ENCODE measurements at places on chromosomes 7 and 10. TPM values are rescaled to one million over a fixed set of nuclear protein-coding genes. Genes with fewer than 3 reads are reported as not detected.

Gene ACHE
- 2.9 TPM for total RNA-seq

Gene ABCA13
- total RNA-seq = 0.35 TPM

Gene PNLIP
- total RNA-seq = not detected

GRCh38 chr7:156515911-156516790 is 124.4 kb upstream of the RNF32 start:
- no peak for DNase-seq

DNA sequence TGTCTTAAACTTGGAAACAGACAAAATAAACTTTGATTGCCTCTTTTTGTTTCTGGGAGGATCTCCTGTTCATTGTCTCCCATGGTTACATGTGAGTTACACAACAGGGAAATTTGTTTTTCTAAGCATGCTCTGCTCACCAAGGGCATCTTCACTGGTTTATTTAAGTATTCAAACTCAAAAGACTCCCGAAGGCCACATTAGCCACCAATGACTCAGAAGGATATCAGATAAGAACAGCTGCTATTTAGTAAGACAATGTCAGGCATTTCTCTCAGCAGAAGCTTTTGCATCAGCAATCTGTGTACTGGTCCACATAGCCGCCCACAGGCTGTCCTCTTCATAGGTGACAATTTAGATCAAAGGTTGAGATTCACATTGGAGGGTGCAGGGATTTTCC is 19.3 kb downstream of the OR6B1 start:
- DNase-seq = no peak

- DNase-seq = no peak
These were observed 680.4 kb upstream of the POM121L12 start for GRCh38 chr7:52355053-52355452.

- DNase-seq = no peak
These were observed 12.5 kb upstream of the POM121L12 start for GRCh38 chr7:53022893-53023292.

GRCh38 chr10:48981310-48981907 is 41.8 kb upstream of the LRRC18 start:
- peak; percentile 81 for DNase-seq
